ENCODE measurements at places on chromosomes 7 and 10. TPM values are rescaled to one million over a fixed set of nuclear protein-coding genes. Genes with fewer than 3 reads are reported as not detected.

The PON1 gene
- not detected for total RNA-seq

The OTUD1 gene
- total RNA-seq = 6.8 TPM

The RAPGEF5 gene
- total RNA-seq = 124 TPM

The UCMA gene
- not detected for total RNA-seq

The DPYSL4 gene
- total RNA-seq = not detected

The GRID1 gene
- 1.3 TPM for total RNA-seq

The RASSF4 gene
- total RNA-seq = 6.1 TPM

DNA sequence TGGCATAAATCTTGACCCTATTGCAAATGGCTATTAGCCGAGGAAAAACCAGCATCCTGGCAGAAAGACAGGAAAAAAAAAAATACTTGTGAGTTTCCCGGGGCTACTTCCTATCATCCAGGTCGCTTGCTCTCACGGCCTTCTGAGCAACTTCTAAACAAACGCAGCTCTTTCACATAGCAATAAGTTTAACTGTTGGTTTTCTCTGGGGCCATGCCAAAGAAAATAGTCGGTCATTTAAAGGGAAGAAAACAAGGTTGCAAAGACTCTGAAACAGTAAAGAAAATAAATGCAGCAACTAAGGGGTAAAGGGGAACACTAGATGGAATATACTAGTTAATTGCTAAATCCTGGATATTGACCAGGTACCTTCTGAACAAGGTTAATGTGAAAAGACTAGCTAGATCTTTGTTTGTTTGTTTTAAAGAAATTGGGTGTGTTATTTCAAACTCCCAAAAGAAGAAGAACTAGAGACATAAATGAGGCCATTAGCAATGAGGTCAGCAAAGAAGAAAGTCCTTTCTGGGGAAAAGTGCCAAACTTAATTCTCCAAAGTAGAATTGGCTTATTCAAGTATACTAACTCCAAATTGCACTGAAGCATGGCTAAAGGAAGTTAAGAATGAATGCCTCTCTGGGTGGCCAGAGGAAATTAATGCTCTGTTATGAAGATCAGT lies 54.2 kb downstream of the SLC39A12 start:
- DNase-seq = no peak

DNA sequence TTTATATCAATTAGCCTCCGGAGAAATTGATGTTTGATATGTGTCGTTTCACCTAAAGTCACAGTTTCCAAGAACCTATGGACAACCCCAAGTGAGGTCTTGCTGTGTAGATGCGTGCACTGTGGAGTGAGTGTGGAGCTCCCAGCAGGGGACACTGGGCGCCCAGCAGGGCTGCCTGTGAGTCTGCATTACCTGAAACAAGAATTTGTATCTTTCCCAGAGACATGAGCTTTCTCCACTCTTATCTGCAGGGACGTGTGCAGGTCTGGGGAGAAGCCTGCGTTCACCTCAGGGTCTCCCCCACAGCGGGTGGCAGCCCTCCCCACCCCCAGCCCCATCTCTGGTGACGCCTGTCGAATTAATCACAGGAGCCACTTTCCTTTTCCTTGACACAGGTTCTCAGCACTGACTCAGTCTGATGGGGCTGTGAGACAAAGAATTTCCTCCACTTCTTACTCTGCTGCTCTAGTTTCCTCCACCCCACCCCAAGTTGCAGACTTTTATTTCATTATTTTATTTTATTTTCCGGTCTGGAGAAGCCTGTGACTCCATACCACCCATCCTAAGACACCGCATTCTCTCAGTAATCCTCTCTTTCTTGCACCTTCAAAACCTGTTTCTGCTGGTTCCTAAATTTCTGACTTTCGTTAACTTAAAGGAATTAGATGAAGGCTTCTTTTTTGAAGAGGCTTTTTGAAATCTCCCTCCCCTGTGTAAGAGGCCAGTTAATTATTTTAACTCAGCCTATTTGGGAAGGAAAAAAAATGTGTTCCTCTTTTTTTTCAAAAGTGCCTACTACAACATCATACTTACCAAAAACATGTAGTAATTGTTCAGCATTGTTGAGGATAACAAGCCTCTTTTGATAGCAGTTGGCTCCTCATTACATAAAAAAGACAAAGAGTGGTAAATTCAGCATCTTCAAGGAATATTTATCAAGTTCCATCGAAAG lies 17.0 kb upstream of the INSIG1 start:
- DNase-seq = no peak

DNA sequence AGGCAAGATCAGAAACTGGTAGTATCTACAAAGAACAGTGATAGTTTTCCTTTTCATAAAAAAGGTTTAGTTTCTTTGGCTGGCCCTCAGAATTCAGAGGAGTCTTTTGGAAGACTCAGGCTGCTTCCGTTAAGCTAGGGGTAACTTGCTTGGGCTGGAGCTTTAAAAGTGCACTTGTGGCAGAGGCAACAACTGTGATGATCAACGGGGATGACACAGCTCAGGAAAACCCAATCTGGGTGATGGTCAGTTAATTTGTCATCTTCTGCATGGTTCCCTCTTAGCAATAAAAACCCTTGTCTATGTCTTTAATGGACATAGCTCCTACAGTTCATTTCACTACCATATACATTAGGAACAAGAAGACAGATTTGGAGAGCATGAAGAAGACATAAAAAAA lies 46.7 kb downstream of the SGMS1 start:
- no peak for DNase-seq

DNA sequence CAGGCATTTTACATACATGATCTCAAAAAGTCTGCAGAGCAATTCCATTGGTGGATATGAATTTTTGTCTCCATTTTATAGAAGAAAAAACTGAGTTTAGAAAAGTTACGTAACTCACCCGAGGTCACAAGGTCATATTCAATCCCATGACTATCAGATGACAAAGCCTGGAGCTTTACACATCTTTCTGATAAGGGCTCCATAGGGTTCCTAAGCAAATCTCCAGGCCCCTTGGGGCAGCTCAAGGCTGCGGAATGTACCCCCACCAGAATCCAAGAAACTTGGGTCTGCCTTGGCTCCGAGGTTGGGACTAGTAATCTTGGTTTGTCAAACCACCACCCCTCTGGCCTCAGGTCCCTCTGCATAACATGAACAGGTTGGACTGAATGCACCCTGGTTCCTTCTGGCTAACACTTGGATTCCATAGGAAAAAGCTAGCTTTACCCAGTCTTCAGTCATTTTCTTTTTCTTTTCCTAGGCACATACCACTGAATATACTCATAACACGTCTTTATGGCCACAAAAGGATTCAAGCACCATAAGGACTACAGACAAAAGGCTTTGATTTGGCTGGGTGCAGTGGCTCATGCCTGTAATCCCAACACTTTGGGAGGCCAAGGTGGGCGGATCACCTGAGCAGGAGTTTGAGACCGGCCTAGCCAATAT lies 55.5 kb downstream of the PIP4K2A start:
- no peak for DNase-seq

DNA sequence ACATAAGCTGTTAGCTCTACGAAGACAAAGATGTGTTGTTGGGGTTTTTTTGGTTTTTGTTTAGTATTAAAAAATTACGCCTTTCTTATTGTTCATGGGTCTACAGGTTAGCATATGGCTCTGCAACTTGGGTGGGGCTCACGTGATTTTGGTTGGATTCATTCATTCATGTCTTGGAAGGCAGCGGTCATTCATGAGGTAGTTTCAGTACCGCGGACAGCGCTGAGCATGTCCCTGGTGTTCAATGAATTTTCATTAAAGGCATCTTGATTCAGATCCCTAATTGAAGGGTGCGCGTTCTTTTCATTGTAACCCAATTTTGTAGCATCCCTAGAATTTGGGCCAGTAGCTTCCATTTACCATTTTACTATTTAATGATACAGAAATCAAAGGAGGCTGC lies 42.9 kb upstream of the TCERG1L start:
- no peak for DNase-seq

DNA sequence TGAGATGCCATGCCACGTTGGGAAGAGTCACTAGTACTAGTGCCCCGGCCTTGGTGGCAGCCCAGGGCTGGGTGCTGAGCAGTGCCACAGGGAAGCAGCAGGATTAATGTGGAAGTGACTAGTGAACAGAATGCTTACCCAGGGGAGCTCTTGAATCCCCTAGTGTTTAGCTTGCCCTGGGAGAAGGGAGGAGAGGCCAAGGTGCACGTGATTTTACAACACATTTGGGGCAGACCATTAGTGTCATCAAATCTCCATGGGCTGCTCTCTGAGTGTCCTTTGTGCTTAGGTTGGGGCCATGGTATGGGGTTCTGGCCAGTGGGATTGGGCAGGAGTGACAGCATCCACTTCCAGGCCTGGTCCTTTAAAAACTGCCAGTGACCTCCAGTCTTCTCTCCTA lies 37.5 kb downstream of the ARHGAP22 start:
- DNase-seq = no peak

DNA sequence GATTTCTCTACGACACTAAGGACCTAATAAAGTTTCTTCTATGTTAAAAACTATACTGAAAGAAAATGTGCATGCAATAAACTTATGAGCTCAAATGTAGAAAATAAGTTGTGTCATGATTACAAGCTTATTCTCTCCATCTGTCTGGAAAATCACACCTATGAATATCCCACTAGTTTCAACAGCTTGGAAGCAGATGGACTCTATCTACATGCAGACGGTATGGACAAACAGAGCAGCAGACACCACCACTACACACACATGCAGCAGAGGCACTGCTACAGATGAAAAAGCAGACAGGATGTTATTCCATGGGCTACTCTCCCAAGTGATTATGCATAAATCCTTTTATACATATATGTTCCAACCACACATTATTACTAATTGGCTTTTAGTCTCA lies 123.4 kb upstream of the TARP start:
- DNase-seq = no peak

- no peak for DNase-seq
These were observed 457.4 kb downstream of the DNAJB6 start for GRCh38 chr7:157793973-157794745.

DNA sequence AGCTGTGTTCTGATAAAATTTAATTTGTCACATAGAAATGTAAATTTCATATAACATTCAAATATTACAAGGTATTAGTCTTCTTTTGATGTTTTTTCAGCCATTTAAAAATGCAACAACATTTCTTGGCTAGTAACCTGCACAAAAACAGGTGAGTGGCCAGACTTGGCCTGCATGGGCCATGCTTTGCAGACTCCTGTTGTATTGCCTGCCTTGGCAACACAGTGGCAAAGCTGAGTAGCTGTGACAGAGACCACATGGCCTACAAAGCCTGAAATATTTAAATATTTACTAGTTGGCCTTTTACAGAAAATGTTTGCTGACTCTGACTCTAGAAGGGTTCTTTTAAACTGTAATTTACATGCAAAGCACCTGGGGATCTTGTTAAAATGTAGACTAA lies 13.5 kb upstream of the TBX20 start:
- DNase-seq = no peak

DNA sequence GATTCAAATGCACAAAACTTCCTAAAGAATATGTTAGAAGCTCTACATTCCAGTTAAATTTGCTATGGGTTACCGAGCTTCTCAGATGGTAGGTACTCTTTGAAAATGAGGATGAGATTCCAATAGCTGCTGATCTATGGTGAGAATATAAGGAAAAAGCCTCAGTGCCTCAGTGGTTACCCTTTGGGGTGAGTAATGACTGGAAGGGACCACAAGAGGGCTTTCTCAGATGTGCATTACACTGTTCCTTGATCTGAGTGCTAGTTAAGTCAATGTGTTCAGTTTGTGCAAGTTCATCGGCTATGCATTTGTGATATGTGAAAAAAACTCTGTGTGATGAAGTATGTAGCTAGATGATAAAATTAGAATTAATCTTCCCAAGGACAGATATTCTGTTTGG lies 3.5 kb downstream of the NRCAM start:
- DNase-seq = no peak

GRCh38 chr10:76732306-76732705 lies 905.3 kb downstream of the KCNMA1 start:
- DNase-seq = no peak
